ENCODE measurements at places on chromosomes 16 and 17. TPM values are rescaled to one million over a fixed set of nuclear protein-coding genes. Genes with fewer than 3 reads are reported as not detected.

DNA sequence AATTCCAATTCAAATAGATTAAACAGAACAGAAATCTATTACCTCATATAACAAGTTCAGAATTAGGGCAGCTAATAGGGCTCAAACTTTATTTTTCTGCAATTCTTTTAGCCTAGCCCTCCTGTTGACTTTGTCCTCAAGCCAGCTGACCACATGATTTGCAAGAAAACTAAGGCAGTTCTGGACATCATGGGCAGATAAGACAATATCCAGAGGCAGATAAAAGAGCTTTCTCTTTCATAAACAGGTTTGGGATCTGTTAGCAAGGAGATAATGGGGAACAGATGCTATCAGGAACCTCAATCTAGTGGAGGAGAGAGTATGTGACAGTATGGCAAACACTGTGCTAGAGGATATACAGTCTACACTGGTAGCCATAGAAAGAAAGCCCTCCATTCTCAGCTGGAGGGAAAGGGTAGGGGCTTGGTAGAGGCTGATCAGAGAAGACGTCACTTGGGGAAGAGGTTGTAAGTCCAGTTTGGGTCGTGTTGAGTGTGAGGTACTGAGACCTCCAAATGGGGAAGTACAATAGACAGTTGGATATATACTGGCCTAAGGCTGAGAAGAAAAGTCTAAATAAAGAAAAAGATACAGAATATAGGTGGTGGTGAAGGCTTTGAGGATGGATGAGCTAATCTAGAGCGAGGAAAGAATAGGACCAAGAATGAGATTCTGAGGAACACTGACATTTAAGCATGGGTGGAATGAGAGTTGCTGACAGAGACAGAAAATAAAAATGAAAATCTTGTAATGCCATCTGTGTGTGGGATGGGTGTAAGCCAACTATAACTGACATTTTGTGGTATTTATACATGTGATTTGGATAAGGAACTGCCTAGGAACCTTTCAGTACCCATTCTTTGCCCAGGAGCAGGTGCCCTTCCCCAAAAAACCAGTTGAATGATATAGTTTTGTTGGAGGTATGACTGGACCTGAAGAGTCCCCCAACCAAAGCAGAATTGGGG, 67.4 kb downstream of the CYB561 start:
- H3K36me3 ChIP-seq: peaks cover 5% of the 10 kb centered on the region
- no peaks in the 10 kb centered on the region for H3K27me3 ChIP-seq
- no peak overlapping the region for H3K4me3 ChIP-seq
- no peak overlapping the region for H3K27ac ChIP-seq
- H3K4me1 ChIP-seq: no peaks in the 10 kb centered on the region

The MPV17L gene
- 3.1 TPM for total RNA-seq

DNA sequence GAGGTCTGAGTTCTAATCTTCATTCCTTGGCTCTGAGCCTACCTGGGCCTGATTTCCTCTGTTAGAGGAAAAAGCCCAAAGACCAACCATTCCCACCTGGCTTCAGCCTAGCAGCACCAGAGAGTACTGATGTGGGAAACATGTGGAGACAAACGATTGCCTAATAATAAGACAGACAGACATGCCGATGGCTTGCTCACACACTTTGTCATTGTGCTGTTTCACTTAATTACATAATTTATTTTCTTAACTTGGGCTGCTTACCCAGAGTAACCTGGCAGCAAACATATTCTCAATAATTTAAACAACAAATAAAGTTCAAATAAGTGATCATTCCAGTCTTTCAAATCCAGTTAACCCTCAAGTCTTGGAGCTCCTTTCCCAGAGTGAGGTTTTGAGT, 83.4 kb downstream of the MAF start:
- no peaks in the 10 kb centered on the region for H3K27me3 ChIP-seq
- H3K4me3 ChIP-seq: no peak overlapping the region
- no peaks in the 10 kb centered on the region for H3K4me1 ChIP-seq
- no peak overlapping the region for H3K27ac ChIP-seq
- no peaks in the 10 kb centered on the region for H3K36me3 ChIP-seq
- no peak for DNase-seq

The EVPL gene
- total RNA-seq: 142 TPM

GRCh38 chr17:78227455-78227916, 3.9 kb upstream of the TMEM235 start:
- DNase-seq: no peak
- no peak overlapping the region for H3K27ac ChIP-seq
- H3K4me1 ChIP-seq: peaks cover 5% of the 10 kb centered on the region
- no peak overlapping the region for H3K4me3 ChIP-seq
- H3K27me3 ChIP-seq: peaks cover 19% of the 10 kb centered on the region
